ENCODE measurements at places on chromosomes 1 and 21. TPM values are rescaled to one million over a fixed set of nuclear protein-coding genes. Genes with fewer than 3 reads are reported as not detected.

- no peak overlapping the region for H3K4me3 ChIP-seq
- H3K36me3 ChIP-seq, result peaks cover 7% of the 10 kb centered on the region
- H3K4me1 ChIP-seq, result peaks cover 87% of the 10 kb centered on the region
- peak overlapping the region; percentile 67 for H3K27ac ChIP-seq
- H3K27me3 ChIP-seq, result no peaks in the 10 kb centered on the region
- no peak for DNase-seq
Measured at GRCh38 chr1:21899987-21900386, 37.1 kb downstream of the HSPG2 start.

DNA sequence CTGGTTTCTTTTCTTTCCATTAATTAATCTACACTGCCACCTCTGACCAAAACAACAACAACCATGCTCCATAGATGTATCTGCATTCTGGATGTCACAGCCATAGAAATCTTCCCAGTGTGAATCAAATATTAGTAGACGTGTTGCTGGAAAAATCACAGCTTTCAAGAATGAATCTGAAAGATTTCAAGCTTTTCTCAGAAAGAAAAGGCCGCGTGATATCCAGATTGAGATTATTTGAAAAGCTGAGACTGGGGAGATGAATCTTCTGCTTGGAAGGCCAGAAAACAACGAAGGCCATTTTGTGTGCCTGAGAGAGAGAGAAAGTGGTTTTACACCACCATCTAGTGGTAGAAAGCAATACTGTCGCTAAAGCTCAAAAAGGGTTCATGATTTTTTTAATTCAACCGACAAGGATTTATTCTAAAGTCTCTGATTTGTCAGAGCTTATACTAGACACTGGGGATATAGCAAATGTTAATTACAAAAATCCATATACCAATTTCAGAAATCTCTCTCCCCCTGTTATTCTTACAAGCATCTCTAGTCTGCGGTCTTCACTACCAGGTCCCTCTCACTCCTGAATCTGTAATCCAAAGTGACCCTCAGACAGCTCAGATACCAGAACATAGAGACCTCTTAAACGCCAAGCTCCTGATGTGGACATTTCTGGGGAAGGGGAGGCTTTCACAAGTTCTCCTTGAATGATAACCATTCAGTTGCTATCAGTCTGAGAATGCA, 87.5 kb upstream of the SGIP1 start:
- peaks cover 21% of the 10 kb centered on the region for H3K4me1 ChIP-seq
- no peaks in the 10 kb centered on the region for H3K36me3 ChIP-seq
- DNase-seq, result no peak
- peak overlapping the region; percentile 59 for H3K27ac ChIP-seq

GRCh38 chr1:209743145-209743482, 12.7 kb upstream of the TRAF3IP3 start:
- H3K4me3 ChIP-seq, result no peak overlapping the region
- H3K4me1 ChIP-seq, result peaks cover 47% of the 10 kb centered on the region
- H3K27me3 ChIP-seq, result no peaks in the 10 kb centered on the region
- no peaks in the 10 kb centered on the region for H3K36me3 ChIP-seq
- peak; percentile 70 for DNase-seq

- peaks cover 3% of the 10 kb centered on the region for H3K27me3 ChIP-seq
- no peaks in the 10 kb centered on the region for H3K36me3 ChIP-seq
- no peak for DNase-seq
- H3K27ac ChIP-seq, result no peak overlapping the region
Measured at GRCh38 chr1:22633697-22634463, 2.5 kb upstream of the C1QA start.

DNA sequence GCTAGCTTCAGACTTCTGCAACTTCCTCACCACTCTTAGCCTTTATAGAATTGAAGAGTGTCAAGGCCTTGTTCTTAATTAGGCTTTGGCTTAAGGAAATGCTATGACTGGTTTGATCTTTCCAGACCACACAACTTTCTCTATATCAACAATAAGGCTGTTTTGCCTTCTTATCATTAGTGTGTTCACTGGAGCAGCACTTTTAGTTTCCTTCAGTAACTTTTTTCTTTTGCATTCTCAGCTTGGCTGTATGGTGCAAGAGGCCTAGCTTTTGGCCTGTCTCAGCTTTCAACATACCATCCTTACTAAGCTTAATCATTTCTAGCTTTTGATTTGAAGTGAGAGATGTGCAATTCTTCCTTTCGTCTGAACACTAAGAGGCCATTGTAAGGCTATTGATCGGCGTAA, 8.6 kb downstream of the PRKACB start:
- H3K36me3 ChIP-seq, result no peaks in the 10 kb centered on the region
- H3K27ac ChIP-seq, result no peak overlapping the region
- no peaks in the 10 kb centered on the region for H3K4me1 ChIP-seq
- no peaks in the 10 kb centered on the region for H3K27me3 ChIP-seq
- no peak overlapping the region for H3K4me3 ChIP-seq

DNA sequence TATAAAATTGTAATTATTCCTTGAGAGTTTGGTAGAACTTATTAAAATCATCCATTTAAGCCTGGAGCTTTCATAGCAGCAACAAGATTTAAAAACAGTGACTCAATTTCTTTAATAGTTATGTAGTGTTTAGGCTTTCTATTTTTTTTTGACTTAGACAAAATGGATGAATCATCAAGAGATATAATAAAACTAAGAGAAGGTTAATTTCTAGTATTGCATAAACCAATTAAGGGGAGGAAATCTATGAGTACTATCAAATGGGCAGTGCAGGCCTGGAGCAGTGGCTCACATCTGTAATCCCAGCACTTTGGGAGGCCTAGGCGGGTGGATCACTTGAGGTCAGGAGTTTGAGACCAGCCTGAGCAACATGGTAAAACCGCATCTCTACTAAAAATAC, 416.3 kb upstream of the USP24 start:
- no peak overlapping the region for H3K27ac ChIP-seq
- H3K27me3 ChIP-seq, result no peaks in the 10 kb centered on the region
- no peak overlapping the region for H3K4me3 ChIP-seq
- H3K36me3 ChIP-seq, result no peaks in the 10 kb centered on the region
- DNase-seq, result no peak

DNA sequence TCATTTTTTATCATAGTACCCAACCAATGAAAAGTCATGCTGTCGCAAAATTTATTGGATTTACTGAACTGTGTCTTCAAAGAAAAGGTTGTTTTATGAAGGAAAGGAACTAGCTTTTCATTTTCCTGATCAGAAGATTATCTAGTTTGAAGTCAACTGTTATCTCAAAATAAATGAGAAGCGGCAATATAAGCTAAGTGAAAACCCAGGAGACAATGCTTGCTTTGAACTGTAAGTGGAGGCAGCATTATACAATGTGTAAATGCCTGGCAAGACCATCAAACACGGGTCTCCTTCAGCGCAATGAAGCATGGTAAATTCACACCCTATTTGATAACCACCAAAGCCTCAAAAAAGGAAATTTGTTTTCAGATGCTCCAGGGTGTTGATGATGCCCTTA, 134.4 kb upstream of the PTBP2 start:
- no peaks in the 10 kb centered on the region for H3K36me3 ChIP-seq
- no peaks in the 10 kb centered on the region for H3K4me1 ChIP-seq
- H3K27me3 ChIP-seq, result no peaks in the 10 kb centered on the region
- H3K4me3 ChIP-seq, result no peak overlapping the region
- no peak for DNase-seq

DNA sequence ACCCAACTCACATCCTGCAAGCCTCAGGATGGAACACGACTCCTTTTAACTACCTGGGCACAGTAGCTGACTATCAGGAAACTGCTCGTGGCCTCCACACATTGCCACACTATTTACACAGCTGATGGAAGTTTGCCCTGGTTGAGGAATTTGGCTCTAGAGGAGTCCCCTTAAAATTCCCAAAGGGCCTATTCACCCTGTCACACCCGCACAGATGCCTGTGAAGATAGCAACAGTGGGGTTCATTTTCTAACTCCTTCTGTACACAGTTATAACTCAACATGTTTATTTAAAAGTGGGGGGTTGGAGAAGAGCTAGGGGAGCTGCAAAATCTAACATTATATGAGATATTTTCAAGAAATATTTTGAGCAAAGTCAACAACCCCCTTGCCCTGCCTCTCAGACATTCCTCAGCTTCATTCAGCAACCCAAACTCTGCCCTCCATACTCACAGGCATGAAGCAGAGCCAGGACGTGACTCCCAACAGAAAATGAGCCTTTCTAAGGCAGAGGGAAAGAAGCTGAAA, 35.8 kb upstream of the CCN1 start:
- H3K27me3 ChIP-seq, result no peaks in the 10 kb centered on the region
- no peaks in the 10 kb centered on the region for H3K36me3 ChIP-seq
- DNase-seq, result no peak
- H3K4me3 ChIP-seq, result no peak overlapping the region

- H3K4me3 ChIP-seq, result no peak overlapping the region
- H3K27me3 ChIP-seq, result no peaks in the 10 kb centered on the region
- H3K4me1 ChIP-seq, result no peaks in the 10 kb centered on the region
- no peak for DNase-seq
- no peak overlapping the region for H3K27ac ChIP-seq
Measured at GRCh38 chr1:218953386-218953785, 220.3 kb upstream of the LYPLAL1 start.

GRCh38 chr1:168092566-168093355, 44.0 kb downstream of the GPR161 start:
- no peaks in the 10 kb centered on the region for H3K27me3 ChIP-seq
- H3K36me3 ChIP-seq, result peaks cover 6% of the 10 kb centered on the region
- DNase-seq, result no peak
- no peak overlapping the region for H3K27ac ChIP-seq
- no peak overlapping the region for H3K4me3 ChIP-seq
- no peaks in the 10 kb centered on the region for H3K4me1 ChIP-seq

GRCh38 chr1:231106347-231106746, 55.5 kb upstream of the TRIM67 start:
- peaks cover 10% of the 10 kb centered on the region for H3K4me1 ChIP-seq
- no peak overlapping the region for H3K4me3 ChIP-seq
- no peak for DNase-seq
- H3K36me3 ChIP-seq, result no peaks in the 10 kb centered on the region

DNA sequence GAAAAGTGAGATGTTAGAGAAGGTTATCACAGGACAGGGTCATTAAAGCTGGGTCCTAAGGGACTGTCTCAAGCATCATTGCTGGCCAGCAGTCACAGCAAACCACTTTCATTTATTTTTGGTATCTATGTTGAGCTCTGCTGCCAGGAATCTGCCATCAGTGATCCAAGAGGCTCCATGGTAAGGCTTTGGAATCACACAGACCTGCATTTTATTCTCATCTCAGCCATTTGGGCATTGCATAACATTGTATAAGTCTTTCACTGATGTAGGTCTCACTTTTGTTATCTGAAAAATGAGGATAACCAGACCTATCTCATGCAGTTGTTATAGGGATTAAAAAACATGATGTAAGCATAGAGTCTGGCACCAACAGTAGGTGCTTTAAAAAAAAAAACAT, 77.5 kb downstream of the OMA1 start:
- H3K36me3 ChIP-seq, result peaks cover 4% of the 10 kb centered on the region
- peak overlapping the region; percentile 34 for H3K27ac ChIP-seq
- DNase-seq, result no peak

- no peak for DNase-seq
- H3K36me3 ChIP-seq, result no peaks in the 10 kb centered on the region
- H3K27me3 ChIP-seq, result no peaks in the 10 kb centered on the region
- no peak overlapping the region for H3K27ac ChIP-seq
Measured at GRCh38 chr1:109649491-109649914, 6.4 kb upstream of the GSTM4 start.

- H3K27ac ChIP-seq, result no peak overlapping the region
- no peak for DNase-seq
- no peaks in the 10 kb centered on the region for H3K27me3 ChIP-seq
- no peaks in the 10 kb centered on the region for H3K36me3 ChIP-seq
- no peaks in the 10 kb centered on the region for H3K4me1 ChIP-seq
Measured at GRCh38 chr21:21187579-21187978, 189.4 kb downstream of the NCAM2 start.

DNA sequence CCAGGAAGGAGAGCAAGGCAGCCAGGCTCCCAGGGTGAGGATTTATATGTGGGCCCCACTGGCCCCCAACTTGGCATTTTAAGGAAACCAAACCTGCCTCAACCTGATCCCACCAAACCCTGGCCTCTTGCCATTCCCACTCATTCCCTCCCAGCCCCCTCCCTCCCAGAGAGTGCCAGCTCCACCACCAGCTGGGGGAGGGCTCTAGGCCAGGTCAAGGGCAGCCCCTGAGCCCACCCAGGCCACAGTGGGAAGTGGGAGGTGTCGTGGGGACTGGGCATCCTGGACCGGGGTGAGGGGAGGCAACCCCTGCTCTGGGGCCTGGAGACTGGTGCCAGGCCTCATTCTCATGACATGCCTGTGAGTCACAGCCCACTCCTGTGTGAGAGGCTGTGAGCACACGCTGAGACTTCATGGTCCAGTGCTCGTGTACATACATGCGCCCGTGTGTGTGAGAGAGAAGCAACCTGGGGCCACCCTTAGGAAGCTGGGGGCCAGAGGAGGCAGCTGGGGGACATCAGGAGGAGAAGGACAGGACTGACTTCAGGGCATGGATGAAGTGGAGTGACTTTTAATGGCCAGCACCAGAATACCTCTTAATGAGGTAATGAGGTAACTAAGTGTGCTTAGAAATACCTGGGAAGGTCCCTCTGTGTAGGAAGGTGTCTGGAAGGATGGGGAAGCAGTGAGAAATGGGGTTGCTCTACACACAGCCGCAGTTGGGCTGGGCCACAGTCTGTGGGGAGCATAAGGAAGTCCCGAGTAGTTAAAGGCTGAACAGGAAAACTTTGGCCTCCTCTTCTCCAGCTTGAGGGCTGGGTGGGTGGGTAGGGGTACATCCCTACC, at the start of gene S100A2:
Gene S100A2, minus strand, starts transcription at position 316 of the 846 bp plus-strand sequence. CDS start 1,967 bp downstream, outside the sequence.
- peak; percentile 52 for DNase-seq
- H3K36me3 ChIP-seq, result no peaks in the 10 kb centered on the region
- no peak within 1 kb of the TSS for H3K4me3 ChIP-seq
- peak within 1 kb of the TSS; percentile 81 for H3K27ac ChIP-seq

DNA sequence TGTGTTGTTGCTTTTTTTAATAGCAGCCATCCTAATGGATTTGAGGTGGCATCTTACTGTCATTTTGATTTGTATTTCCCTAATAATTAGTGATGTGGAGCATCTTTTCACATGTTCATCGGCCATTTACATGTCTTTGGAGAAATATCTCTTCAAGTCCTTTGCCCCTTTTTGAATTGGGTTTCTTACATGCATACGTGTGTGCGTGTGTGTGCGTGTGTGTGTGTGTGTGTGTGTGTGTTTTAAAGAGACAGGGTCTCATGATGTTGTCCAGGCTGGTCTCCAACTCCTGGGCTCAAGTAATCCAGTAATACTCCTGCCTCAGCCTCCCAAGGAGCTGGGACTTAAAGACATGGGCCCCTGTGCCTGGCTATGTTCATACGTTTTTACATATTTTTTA, 9.5 kb downstream of the PKNOX1 start:
- no peak overlapping the region for H3K4me3 ChIP-seq
- no peaks in the 10 kb centered on the region for H3K27me3 ChIP-seq
- no peaks in the 10 kb centered on the region for H3K4me1 ChIP-seq
- H3K27ac ChIP-seq, result no peak overlapping the region

The CYP4Z1 gene
- total RNA-seq, result 0.25 TPM

The TPM3 gene
- 96.4 TPM for total RNA-seq

The TFAP2E gene
- 0.57 TPM for total RNA-seq

The ZNF593OS gene
- not detected for total RNA-seq

The ATP6V1G3 gene
- not detected for total RNA-seq

The E2F2 gene
- 0.13 TPM for total RNA-seq

The ACKR1 gene
- 10.5 TPM for total RNA-seq

The IFNGR2 gene
- 50.0 TPM for total RNA-seq

The CHIA gene
- total RNA-seq, result not detected

The FOXD3 gene
- 0.16 TPM for total RNA-seq

The WRAP73 gene
- total RNA-seq, result 8.5 TPM

The VWA5B1 gene
- not detected for total RNA-seq

The OR10J1 gene
- not detected for total RNA-seq

The NHLH1 gene
- total RNA-seq, result not detected

The AMPD1 gene
- total RNA-seq, result not detected

The PHTF1 gene
- 12.6 TPM for total RNA-seq

The OR2W3 gene
- 1.7 TPM for total RNA-seq

The OR2T11 gene
- total RNA-seq, result not detected

All from heart left ventricle (tissue), 16 donors.